ENCODE measurements at places on chromosomes 12 and 14.
A peak's percentile ranks its signal among the peaks of the same experiment; 100 is the strongest.

DNA sequence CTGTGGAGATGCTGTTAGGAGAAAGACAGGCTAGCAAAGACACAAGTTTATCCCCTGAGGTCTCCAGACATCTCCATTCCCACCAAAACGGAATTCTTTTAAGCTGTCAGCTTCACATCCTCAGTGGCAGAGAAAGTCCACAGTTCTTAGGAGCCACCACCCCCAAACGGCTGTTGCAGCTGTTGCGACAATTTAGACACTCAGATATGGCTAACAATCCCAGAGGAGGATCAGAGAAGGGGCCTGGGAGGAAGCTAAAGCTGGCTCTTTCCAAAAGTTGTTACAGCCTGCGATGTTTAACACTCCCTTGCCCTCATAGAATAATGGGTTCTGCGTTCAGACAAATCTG is 1.9 kb upstream of the ATP5MC2 start:
- DNase-seq: no peak

DNA sequence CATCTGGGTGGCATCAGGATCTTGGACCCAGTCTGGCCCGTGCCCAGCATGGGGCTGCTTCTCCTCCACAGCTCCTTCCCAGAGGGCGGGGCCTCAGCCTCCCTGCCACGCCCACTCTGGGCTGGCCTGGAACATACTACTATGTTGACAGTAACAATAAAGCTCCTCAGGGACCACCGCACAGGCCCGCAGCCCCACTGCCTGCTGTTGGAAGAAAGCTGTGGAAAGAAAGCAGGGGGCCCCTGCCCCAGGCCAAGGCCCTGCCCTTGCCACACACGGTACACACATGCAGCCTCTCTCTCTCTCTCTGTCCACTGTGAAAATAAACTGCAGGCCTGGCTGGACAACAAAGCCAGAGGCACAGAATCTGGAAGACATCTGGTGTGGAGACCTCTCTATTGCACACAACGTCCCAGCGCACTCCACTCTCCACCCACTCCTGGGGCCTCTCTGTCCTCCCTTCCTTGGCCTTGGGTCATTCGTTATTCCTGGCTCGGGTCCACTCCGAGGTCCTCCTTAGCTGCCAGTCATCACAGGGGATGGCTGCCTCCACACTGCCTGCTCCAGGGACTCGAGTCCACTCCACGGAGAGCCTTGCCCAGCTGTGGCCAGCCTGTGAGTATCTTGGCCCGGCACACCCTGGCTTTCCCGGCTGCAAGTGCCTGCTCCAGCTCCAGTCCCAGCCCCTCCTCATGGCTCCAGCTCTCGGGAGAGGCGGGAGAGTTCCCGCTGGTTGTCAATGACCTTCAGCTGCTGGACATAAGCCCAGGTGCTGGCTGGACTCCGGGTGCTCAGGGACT is 11.8 kb upstream of the ENDOU start:
- no peak for DNase-seq

GRCh38 chr12:49982246-49983087 is 9.7 kb downstream of the AQP6 start:
- DNase-seq: no peak

DNA sequence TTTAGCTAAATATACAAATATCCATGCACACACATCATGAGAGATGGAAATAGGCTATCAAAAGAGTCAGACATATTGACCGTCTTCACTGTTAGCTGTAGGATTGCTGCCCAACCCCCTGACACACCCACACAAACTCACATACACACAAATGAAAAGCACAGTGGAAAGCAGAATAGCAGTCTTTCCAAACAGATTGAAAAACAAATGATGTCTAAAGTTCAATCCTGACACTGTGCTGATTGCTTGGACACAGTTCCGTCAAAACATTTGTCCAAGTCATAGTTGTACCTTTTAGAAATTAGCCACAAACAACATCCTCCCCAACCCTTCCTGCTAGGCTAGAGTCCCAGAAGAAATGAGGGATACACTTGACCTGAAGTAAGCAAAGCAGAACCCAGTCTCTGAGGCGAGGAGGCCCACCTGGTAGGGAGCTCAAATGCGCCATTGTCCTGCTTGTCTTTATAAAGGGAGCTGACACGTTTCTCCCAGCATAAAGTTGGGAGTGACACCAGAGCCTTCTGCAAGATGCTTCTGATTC is at the start of gene PRH2:
Gene PRH2, plus strand, starts transcription at position 491 of the 541 bp plus-strand sequence. Its CDS starts 38 bp downstream, at position 529.
- DNase-seq: no peak

DNA sequence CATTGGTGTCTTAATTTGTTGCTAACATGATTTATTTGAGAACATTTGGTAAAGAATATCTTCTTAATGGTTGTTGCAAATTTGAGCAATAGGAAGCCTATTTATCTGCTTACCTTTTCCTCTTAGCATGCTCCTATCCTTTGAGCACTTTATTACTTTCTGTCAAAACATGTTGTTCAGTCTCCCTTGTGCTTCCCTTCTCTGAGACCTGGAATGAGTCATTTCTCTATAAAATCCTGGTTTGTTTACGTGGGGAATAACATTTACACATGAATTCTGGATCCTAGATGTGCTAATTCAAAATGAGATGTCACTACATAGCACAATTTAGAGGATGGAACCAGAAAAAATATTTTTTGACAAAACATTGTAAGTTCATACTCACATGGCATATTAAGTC is 844.0 kb upstream of the LRFN5 start:
- no peak for DNase-seq

GRCh38 chr12:10505620-10506019 is at the start of gene EIF2S3B:
TSS of gene EIF2S3B (plus strand) at chr12:10505890. CDS start at chr12:10505903, 13 bp downstream.
- DNase-seq: no peak

- DNase-seq: no peak
Observed at GRCh38 chr12:93682846-93683261, 5.7 kb downstream of the CRADD start.

DNA sequence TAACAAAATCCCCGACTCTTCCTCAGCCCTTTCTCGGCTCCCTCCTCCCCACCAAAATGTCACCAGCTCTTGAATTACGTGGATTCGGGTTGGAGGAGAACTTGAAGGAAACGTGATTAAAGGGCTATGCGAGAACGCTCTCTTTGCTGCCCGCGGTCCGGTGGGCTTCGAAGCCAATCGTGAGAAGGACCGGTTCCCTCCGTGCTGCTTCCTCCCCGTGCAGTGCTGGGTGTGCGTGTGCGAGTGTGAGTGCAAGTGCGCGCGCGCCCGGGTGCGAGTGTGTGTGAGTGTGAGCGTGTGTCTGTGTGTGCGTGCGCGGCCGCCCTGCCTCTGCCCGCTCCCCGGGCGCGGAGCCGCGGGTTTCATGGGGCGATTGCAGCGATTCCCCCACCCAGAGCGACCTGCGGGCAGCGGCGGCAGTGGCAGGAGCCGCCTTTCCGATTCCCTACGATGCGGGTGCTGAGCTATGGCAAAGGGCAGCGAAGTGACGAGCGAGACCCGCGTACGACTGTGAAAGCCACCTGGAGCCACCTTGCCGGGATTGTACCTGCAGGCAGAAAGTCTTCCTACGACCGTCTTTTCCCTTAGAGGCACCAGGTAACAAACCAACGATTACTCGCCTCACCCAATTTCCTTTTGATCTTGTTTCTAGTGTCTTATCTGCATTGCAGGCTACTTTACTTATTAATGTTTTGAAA is 1.4 kb downstream of the LRFN5 start:
- DNase-seq: peak; percentile 22

- no peak for DNase-seq
Observed at GRCh38 chr14:90450667-90451066, 53.8 kb downstream of the CALM1 start.

DNA sequence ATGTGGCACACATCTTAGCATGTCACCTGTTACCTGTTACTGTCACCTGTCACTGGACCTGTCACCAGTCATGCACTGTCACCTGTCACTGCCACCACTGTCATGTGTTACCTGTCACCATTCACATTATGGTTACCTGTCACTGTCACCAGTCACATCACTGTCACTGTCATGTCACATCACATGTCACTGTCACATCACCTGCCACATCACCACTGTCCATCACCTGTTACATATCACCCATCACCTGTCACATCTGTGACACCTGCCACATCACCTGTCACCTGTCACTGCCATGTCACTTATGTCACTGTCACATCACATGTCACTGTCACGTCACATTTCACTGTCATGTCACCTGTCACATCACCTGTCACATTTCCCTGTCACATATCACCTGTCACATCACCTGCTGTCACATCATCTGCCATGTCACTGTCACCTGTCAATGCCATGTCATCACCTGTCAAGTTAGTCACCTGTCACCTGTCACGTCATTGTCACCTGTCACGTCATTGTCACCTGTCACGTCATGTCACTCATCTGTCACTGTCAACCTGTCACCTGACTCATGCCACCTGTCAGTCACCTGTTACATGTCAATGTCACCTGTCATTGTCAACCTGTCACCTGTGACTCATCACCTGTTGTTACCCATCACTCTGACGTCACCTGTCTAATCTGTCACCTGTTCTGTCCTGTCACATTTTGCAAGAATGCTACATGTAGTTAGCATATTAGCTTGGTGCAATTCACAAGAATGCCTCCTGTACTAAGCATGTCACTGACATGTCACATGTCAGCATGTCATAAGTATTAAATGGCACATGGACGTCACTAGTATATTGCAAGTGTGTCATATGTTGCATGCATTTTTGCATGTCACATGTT is 29.0 kb upstream of the TESC start:
- no peak for DNase-seq

DNA sequence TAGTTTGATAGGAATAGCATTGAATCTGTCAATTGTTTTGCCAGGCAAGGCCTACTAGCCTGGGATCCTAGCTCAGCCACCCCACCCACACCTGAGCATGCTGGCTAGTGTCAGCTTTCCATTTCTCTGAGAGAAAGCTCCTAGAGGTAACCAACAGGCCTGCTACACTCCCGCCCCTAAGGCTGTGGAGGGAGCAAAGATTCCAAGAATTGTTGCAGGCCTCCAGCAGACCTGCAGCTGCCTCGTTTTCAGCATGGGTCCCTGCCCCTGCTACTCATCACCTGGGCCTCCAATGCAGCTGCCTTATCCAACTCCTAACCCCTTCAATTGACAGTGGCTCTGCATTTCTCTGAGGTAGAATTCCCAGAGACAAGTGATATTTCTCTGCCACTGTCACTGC is 852.4 kb upstream of the MDGA2 start:
- no peak for DNase-seq

- no peak for DNase-seq
Observed at GRCh38 chr12:110002676-110003515, 3.7 kb downstream of the ANKRD13A start.

DNA sequence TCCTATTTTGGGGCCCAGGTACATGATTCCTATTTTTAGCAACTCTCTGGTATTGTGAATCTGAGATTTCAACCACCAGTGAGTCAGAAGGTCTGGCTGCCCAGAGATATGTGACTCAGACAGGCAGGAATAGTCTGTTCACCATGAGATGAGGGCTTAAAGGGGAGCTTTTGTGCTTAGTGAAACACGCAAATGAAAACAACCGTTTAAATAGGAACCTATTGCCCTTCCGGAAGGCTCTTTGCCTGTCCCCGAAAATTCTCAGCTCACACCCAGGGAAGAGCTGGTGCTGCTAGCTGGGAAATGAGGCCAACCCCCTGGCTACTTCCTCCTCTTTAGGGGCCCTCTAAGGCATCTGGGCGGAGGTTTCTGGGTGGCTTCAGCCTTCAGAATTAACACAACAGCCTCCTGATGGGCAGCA is 283.6 kb downstream of the CACNA1C start:
- DNase-seq: peak; percentile 63

- DNase-seq: peak; percentile 38
Observed at GRCh38 chr12:120468325-120468820, 1.2 kb downstream of the SRSF9 start.

DNA sequence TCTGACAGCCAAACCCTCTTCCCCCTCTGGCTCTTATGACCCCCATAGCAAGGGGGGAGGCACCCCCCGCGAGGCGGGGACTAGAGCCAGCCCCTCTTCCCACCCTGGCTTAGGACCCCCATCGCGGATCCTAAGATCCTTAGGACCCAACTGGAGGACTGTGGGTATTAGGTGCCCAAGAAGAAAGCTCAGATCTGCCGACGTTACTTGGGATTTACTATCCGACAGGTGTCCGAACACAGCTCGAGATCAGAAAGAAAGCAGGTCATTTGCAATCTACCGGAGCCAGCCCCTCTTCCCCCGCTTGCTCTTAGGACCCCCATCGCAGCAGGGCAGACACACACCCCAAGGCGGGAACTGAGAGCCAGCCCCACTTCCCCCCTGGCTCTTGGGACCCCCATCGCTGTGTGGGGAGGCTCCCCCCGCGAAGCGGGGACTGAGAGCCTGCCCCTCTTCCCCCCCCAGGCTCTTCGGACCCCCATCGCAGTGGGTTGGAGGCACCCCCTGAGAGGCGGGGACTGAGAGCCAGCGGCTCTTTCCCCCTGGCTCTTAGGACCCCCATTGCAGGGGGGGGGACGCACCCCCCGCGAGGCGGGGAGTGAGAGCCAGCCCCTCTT is 46.8 kb downstream of the DDX11 start:
- no peak for DNase-seq

DNA sequence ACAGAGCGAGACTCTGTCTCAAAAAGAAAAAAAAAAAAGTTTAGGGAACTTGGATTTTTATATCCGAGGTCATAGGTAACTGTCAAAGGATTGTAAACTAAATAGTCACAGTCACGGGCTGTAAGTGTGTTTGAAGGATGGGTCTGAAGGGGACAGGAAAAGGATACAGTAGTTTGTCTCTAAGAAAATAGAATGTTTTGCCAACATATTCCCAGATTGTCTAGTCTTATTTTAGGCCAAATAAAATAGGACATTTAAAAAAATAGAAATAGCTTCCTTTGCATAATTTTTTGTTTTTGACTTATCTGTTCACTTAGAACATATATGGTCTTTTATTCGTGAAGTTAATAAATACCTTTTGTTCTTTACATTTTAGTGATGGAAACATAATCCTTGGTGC is 24.2 kb upstream of the REP15 start:
- DNase-seq: no peak

GRCh38 chr12:107670999-107671643 is 14.5 kb upstream of the PWP1 start:
- peak; percentile 34 for DNase-seq

- DNase-seq: no peak
Observed at GRCh38 chr12:64157110-64157509, 65.0 kb downstream of the KICS2 start.

- peak; percentile 45 for DNase-seq
Observed at GRCh38 chr14:69483765-69484443, 624 bp upstream of the PLEKHD1 start.

DNA sequence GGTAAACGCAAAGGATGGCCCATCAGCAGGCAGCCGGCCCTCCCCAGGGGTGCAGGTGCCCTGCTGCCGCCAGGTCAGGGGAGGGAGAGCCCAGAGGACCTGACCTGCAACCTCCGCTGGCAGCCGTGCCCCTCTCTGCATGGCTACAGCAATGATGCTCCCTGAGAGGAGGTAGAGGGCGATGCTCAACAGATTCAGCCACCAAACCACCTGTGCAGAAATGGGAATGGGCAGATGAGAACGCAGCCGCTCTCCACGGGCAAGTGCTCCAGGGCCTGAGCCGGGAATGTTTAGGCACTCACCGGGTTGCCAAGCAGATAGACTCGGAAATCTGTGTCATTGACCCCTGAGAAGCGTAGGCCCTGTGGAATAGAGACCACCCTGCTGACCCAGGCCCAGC is 8.7 kb upstream of the NGB start:
- no peak for DNase-seq

Measured in GM13977 (cell line).